ENCODE measurements at places on chromosomes 7 and 10. TPM values are rescaled to one million over a fixed set of nuclear protein-coding genes. Genes with fewer than 3 reads are reported as not detected.

The ZNF804B gene
- not detected for total RNA-seq

The CREB5 gene
- total RNA-seq: 4.7 TPM

The SLC16A12 gene
- total RNA-seq: 1.3 TPM

The SEMA3E gene
- total RNA-seq: 0.27 TPM

The CLCN1 gene
- 0.08 TPM for total RNA-seq

The LIPJ gene
- total RNA-seq: not detected

The ANKRD22 gene
- total RNA-seq: not detected

The NPSR1 gene
- not detected for total RNA-seq

The CPXM2 gene
- total RNA-seq: 2.6 TPM

The FKBP6 gene
- not detected for total RNA-seq

The CTAGE8 gene
- total RNA-seq: 0.32 TPM

The CYP3A5 gene
- not detected for total RNA-seq

The GRB10 gene
- 32.2 TPM for total RNA-seq

The IL2RA gene
- total RNA-seq: 2.3 TPM

The GRM8 gene
- total RNA-seq: not detected

The UNCX gene
- total RNA-seq: not detected

The INMT gene
- 40.4 TPM for total RNA-seq

The MYOF gene
- total RNA-seq: 30.4 TPM

The CHAT gene
- not detected for total RNA-seq

The ICA1 gene
- 37.1 TPM for total RNA-seq

The GIMAP2 gene
- total RNA-seq: 4.7 TPM

The STEAP1B gene
- total RNA-seq: 0.43 TPM

The GIMAP8 gene
- 14.4 TPM for total RNA-seq

The MYL10 gene
- not detected for total RNA-seq

The NEUROG3 gene
- total RNA-seq: not detected

The FAM25A gene
- total RNA-seq: not detected

The CFAP46 gene
- 1.9 TPM for total RNA-seq

The TMEM196 gene
- total RNA-seq: not detected

The EPO gene
- not detected for total RNA-seq

The FRMPD2 gene
- 0.11 TPM for total RNA-seq

The HSPA12A gene
- total RNA-seq: 15.9 TPM

The EBF3 gene
- 6.2 TPM for total RNA-seq

The MTPN gene
- total RNA-seq: 54.9 TPM

The CFAP43 gene
- total RNA-seq: not detected

The CYCS gene
- total RNA-seq: 698 TPM

The CLIP2 gene
- 6.6 TPM for total RNA-seq

The SDK1 gene
- 2.2 TPM for total RNA-seq

The DDX50 gene
- 17.3 TPM for total RNA-seq

The PRLHR gene
- total RNA-seq: not detected

All from Right ventricle myocardium superior (tissue), 1 donor.